ENCODE measurements at places on chromosomes 7 and 10.

DNA sequence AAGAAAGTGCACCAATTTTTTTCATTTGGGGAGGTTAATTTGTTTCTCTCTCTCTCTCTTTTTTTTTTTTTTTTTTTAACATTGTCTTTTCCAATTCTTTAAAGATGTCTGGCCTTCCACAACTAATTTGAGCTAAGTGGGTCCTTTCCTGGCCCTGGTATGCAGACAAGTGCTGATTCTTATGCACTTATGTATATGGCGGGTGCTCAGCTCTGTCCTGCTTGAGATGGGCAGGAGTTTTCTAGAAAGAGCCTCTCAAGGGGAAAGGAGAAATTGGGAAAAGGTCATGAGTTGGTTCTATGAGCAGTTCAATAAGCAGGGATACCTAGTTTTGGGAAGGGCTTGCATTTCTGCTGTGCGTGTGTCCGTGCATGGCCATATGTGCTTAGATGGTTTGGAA, 67.8 kb upstream of the NPVF start:
- no peak for DNase-seq

DNA sequence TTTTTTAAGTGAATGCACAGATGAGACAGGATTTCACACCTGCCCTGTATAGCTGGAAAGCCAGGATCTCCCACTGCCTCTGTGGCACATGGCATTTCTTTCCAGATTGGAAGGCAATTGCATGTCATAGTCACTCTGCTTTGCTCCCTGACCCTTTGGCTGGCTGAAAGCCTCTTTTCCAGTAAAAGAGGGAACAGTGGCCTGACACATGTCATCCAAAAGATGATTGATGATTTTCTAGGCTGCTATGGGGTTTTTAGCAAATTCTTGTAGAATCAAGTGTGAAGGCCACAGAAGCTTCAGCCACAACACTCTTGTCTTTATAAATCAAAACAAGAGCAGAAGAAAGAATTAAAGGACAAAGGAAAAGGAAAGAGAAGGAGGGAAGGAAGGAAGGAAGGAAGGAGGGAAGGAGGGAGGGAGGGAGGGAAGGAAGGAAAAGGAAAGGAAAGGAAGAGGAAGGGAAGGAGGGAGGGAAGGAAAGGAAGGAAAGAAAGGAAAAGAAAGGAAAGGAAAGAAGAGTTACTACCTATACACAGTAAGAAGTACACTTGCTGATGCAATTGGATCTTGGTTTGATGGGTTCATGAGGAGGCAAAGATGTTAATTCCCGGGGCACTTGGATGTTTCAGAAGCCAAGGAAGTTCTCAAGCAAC, 158.9 kb upstream of the FRMD4A start:
- DNase-seq = no peak

- DNase-seq = no peak
Measured at GRCh38 chr7:17632384-17632783, 307.9 kb downstream of the SNX13 start.

- no peak for DNase-seq
Measured at GRCh38 chr7:78479348-78479747, 680.8 kb downstream of the PHTF2 start.

DNA sequence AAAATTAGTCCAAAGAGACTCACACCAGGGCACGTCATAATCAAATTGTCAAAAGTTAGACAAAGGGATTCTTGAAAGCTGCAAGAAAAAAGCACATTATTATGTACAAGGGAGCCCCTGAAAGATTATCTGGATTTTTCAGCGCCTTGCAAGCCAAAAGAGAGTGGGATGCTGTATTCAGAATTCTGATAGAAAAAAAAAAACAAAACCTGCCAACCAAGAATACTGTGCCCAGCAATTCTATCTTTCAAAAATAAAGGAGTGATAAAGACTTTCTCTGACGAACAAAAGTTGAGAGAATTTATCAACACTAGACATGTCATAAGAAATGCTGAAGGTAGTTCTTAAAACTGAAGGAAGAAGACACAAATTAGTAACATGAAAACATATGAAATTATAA, 240.2 kb downstream of the SNX13 start:
- DNase-seq = no peak

DNA sequence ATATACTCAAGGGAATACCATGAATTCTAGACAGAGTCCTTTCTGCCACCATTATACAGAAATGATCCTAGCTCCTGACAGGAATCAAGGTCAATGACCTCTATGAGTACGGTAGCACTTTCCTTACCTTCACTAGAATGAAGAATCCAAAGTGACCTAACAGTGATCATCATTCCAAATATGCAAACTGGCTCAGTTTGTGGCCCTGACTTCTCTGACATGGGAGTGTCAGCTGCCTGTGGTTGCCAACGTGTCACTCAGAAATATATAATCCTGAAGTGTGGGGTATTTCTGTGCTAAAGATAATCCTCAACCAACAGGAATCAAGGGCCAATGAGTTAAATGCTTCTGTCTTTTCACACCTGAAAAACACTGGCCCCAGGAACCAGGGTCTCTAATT, 45.7 kb downstream of the COPG2 start:
- no peak for DNase-seq

GRCh38 chr7:121376979-121377378, 19.1 kb downstream of the FAM3C start:
- DNase-seq = no peak

- DNase-seq = no peak
Measured at GRCh38 chr7:33191340-33191739, 62.0 kb downstream of the BBS9 start.

- no peak for DNase-seq
Measured at GRCh38 chr7:157573244-157573643, 236.4 kb downstream of the DNAJB6 start.

- DNase-seq = no peak
Measured at GRCh38 chr7:106167439-106168136, 55.5 kb upstream of the SYPL1 start.

DNA sequence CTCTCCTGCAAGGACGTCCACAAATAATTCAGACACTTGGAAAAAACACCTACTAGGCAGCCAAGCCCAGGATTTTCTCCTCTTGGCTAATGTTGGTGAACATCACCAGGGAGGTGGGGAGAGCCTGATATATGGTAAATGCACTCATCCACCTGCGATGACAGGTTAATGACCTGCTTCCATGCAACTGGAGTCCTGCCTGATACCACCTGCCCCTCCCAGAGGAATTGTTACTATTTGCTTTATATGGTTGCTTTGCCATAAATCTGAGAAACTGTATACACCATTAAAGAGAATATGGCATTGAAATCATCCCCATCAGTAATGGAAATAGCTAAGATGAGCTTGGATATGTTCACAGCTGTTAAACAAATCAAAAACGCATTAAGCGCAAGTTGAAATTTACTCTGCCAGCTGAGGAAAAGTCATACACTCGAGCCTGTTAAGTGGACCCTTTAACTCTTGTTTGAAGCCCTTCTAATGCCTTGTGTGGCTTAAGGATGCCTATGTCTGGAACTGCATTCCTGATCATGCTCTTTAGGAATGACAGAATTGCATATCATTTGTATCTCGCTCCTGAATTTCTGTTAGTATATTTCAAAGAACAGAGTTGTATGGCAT, 208.3 kb downstream of the PRPF18 start:
- no peak for DNase-seq

Data from stimulated activated CD8-positive, alpha-beta memory T cell treated with anti-CD3 and anti-CD28 coated beads, Interleukin-2, amount 100 ng/mL, for 1 hour (primary cell).